ENCODE measurements at places on chromosomes 1 and 21. TPM values are rescaled to one million over a fixed set of nuclear protein-coding genes. Genes with fewer than 3 reads are reported as not detected.

CACNA1S gene
- total RNA-seq: not detected

LPAR3 gene
- 46.8 TPM for total RNA-seq

COL16A1 gene
- total RNA-seq: 159 TPM

TCHH gene
- total RNA-seq: 0.14 TPM

KIF26B gene
- 12.4 TPM for total RNA-seq

All from nasal cavity respiratory epithelium epithelial cell of viscerocranial mucosa (primary cell).